ENCODE measurements at places on chromosomes 6 and 20.

DNA sequence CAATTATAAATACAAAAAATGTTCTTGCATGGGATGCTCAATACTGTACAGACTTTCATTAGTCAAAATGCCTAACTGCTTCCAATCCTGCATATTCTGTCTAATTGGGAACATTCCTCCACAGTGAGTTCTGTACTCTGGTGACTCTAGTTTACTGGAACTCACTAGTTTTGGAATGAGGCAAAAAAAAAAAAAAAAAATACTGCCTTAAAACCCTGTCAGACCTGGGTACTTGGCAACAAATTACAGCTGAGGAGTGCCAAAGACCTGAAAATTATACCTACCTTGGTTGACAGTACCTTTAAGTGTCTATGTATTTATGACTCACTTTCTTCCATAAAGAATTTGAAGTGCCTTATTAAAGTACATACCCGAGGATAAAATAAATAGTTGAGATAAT lies 276.7 kb downstream of the FARS2 start:
- DNase-seq: no peak

DNA sequence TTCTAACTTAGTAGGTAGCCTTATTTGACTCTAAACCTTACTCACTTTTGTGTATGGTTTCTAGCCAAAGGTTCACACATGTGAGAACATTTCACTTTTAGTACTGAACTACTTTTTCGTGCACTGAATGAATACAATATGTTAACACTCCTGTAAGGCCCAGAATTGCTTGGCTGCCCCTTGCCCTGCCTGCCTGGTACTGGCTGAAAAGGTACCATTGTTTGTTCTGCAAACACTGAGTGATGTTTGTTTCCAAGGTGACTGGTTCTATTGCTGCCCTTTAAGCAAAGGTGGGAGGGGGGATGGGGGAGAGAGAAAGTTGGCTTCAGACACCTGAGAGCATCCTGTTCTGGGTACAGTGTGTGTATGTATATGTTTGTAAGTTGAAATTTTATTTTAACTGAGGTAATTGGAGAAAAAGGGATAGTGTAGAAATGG lies 31.2 kb downstream of the RREB1 start:
- no peak for DNase-seq

- no peak for DNase-seq
Measured at GRCh38 chr6:125631165-125631564, 118.3 kb upstream of the HEY2 start.

DNA sequence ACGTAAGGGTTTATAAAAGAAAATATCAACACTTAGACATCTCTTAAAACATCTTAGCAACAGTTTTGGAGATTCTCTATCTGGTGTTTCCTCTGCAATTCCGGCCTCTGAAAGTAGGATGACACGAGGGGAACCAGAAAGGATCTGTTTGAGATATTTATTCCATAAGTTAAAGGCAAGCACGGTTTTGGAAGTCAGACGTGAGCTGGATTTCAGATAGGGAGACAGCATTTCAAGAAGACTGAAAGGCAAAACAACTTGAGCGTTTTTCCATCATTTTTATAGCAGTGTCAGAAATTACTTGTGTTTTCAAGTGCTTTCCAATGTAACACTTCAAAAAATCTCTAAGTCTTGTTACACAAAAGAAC lies 52.9 kb upstream of the BTN3A2 start:
- DNase-seq: no peak

GRCh38 chr20:15317546-15318232 lies 980.3 kb upstream of the FLRT3 start:
- no peak for DNase-seq

- no peak for DNase-seq
Measured at GRCh38 chr6:56022678-56023077, 147.3 kb upstream of the BMP5 start.

DNA sequence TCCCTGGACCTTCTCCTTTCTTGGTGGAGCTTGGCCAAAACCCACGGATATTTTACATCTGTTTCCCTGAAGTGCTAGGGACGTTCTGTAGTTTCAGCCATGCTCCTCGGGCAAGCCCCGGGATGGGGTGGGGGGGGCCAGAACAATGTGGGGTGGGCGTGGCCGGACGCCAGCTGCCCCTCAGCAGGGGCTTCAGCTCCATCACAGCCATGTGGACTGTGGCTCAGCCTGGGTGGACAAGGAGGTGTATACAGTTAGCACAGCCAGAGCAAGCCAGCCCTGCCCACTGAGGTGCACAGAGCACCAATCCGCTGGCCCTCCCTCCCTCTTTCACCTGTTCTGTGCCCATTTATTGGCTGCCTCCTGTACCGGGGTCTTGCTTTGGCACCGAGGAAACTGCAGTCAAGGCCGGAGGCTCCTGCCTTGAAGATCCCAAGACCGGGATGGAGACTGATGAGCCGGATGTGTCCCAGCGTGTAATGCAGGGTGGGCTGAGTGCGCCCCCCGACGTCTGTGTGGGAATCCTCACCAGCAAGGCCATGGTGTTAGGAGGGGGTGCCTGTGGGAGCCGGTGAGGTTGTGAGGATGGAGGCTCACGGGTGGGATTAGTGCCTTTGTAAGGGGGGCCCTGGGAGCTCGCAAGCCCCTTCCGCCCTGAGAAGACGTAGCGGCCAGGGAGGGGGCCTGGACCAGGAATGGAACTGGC lies 28.0 kb downstream of the FRMD1 start:
- peak; percentile 10 for DNase-seq

All from hippocampal formation (tissue), 2 donors.